ENCODE measurements at places on chromosomes 1 and 21.

GRCh38 chr1:19511116-19511515, 25.8 kb upstream of the CAPZB start:
- DNase-seq = no peak

- no peak for DNase-seq
These were observed 35.1 kb upstream of the ERRFI1 start for GRCh38 chr1:8061210-8061609.

- no peak for DNase-seq
These were observed 5.2 kb upstream of the HLX start for GRCh38 chr1:220873868-220874655.

GRCh38 chr1:226034482-226034881, 28.0 kb upstream of the H3-3A start:
- no peak for DNase-seq
